Activated T-helper 1 cell treated with anti-CD3 and anti-CD28 coated beads, Interleukin-12 subunit alpha, Interleukin-12 subunit beta, Interleukin-2, Interleukin-4 antibody, amounts not matched to agents 30 ng/mL and 10 ng/mL and 1 ng/mL, durations not matched to agents 14 hours and 24 hours and 36 hours (primary cell): ENCODE measurements at places on chromosomes 5 and 9. TPM values are rescaled to one million over a fixed set of nuclear protein-coding genes. Genes with fewer than 3 reads are reported as not detected.

Gene RABEPK
- 32.8 and 33.1 TPM in 2 replicates for total RNA-seq

DNA sequence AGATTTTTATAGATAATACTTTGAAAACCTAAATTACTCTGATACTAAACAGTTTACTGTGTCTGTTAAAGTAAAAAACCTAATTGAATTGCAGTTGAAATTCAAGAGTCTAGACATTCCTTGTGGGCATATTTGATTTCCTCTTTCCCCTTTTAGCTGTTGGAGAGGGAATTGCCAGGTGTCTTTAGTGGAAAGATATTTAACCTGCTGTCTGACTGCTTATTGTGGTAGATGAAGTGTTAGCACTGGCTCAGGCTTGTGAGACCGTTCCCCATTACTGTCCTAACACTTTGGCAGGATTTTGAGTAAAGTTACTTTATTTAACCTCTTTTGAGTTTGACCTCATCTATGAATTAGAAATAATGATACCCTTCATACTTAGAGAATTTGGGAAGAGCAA lies 16.4 kb downstream of the MAP3K1 start:
- H3K27ac ChIP-seq, result no peak overlapping the region
- peaks cover 88% of the 10 kb centered on the region for H3K4me1 ChIP-seq
- no peak for DNase-seq
- H3K27me3 ChIP-seq, result no peaks in the 10 kb centered on the region
- no peak overlapping the region for H3K4me3 ChIP-seq
- peaks cover 6% of the 10 kb centered on the region for H3K36me3 ChIP-seq

GRCh38 chr5:173922527-173922926 lies 34.4 kb downstream of the CPEB4 start:
- no peak overlapping the region for H3K4me3 ChIP-seq
- no peak for DNase-seq
- peaks cover 7% of the 10 kb centered on the region for H3K4me1 ChIP-seq
- H3K27me3 ChIP-seq, result no peaks in the 10 kb centered on the region
- H3K36me3 ChIP-seq, result no peaks in the 10 kb centered on the region

DNA sequence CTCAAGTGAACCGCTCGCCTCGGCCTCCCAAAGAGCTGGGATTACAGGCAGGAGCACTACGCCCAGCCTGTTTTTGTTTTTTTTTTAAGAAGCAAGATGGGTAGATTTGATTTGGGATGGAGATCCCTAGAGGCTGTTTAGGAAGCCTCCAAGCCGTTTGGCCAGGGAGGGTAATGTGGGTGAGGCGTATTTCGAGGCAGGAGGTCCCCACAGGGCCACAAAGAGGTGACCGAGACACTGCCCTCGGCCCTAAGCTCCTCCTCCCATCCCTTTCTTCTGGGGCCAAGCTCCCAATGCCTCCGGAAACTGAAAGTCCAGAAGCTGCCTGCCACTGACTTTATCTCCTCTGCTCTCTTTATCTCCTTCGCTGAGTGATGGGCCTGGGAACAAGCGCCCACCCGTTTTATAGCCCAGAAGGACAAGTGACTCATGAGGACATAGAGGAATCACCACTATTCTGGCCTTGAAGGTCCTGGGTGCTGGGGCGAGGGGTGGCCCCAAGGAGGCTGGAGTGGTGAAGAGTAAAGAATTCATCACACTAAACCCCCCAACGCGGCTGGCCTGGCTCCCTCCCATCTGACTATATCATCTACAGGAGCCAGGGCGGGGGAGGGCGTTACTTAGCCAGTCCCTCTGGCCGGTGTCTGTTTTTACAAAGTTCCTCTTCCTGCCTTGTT lies 2.0 kb upstream of the RALGDS start:
- DNase-seq, result no peak

GRCh38 chr9:23682891-23683431 lies 143.1 kb downstream of the ELAVL2 start:
- DNase-seq, result no peak
- H3K27ac ChIP-seq, result no peak overlapping the region
- H3K4me1 ChIP-seq, result no peaks in the 10 kb centered on the region
- no peaks in the 10 kb centered on the region for H3K36me3 ChIP-seq

- no peaks in the 10 kb centered on the region for H3K36me3 ChIP-seq
- no peak overlapping the region for H3K27ac ChIP-seq
- H3K27me3 ChIP-seq, result peaks cover 8% of the 10 kb centered on the region
- no peak overlapping the region for H3K4me3 ChIP-seq
- peaks cover 7% of the 10 kb centered on the region for H3K4me1 ChIP-seq
These were observed 19.5 kb upstream of the ARSI start for GRCh38 chr5:150322202-150322601.

Gene GMCL2
- total RNA-seq, result not detected in 2 replicates

- no peaks in the 10 kb centered on the region for H3K36me3 ChIP-seq
- DNase-seq, result no peak
- H3K4me1 ChIP-seq, result no peaks in the 10 kb centered on the region
- H3K4me3 ChIP-seq, result no peak overlapping the region
These were observed 61.8 kb downstream of the CHSY3 start for GRCh38 chr5:129966071-129966470.

Gene CMBL
- 0.20 and 0.29 TPM in 2 replicates for total RNA-seq

DNA sequence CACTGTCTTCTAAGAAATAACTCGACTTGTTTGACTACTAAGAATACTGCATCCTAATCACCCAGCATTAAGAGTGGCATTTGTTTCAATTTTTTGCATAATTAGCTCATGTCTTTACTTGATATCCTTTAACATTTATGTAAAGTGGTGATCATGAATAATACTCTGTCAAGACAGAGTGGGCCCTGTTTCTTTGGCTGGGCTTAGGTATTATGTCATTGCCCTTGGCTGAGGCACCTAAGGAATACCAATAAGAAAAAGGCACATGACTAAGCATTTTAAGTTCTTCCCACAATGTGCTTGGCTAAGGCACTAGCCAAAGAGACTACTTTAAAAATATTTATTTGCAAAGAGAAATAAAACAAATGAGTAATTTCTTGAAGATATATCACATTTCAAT lies 308.1 kb downstream of the CTNND2 start:
- H3K27me3 ChIP-seq, result no peaks in the 10 kb centered on the region
- no peak for DNase-seq
- no peaks in the 10 kb centered on the region for H3K36me3 ChIP-seq
- no peak overlapping the region for H3K4me3 ChIP-seq
- H3K4me1 ChIP-seq, result no peaks in the 10 kb centered on the region

Gene DOCK8
- 120 and 122 TPM in 2 replicates for total RNA-seq

- no peak overlapping the region for H3K27ac ChIP-seq
- no peak overlapping the region for H3K4me3 ChIP-seq
- peaks cover 4% of the 10 kb centered on the region for H3K36me3 ChIP-seq
- peaks cover 3% of the 10 kb centered on the region for H3K27me3 ChIP-seq
- DNase-seq, result no peak
- H3K4me1 ChIP-seq, result peaks cover 14% of the 10 kb centered on the region
These were observed 25.4 kb downstream of the SOX30 start for GRCh38 chr5:157626831-157627230.

DNA sequence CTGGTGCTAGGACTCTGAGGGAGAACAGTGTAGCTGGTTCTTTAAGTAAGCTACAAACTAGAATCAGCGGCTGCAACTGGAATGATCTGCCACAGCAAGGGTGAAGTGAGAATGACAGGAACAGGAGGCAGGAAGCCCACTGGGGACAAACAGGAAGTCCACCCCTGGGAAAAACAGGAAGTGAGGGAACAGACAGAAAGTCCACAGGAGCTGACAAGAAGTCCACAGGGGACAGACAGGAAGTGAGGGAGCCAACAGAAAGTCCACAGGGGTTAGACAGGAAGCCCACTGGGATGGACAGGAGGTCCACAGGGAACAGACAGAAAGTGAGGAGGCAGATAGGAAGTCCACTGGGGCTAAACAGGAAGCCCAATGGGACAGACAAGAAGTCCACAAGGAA lies 15.5 kb downstream of the ADAMTS16 start:
- no peak overlapping the region for H3K4me3 ChIP-seq
- H3K36me3 ChIP-seq, result no peaks in the 10 kb centered on the region
- no peaks in the 10 kb centered on the region for H3K27me3 ChIP-seq
- DNase-seq, result no peak
- H3K27ac ChIP-seq, result no peak overlapping the region

Gene FREM1
- not detected in 2 replicates for total RNA-seq

DNA sequence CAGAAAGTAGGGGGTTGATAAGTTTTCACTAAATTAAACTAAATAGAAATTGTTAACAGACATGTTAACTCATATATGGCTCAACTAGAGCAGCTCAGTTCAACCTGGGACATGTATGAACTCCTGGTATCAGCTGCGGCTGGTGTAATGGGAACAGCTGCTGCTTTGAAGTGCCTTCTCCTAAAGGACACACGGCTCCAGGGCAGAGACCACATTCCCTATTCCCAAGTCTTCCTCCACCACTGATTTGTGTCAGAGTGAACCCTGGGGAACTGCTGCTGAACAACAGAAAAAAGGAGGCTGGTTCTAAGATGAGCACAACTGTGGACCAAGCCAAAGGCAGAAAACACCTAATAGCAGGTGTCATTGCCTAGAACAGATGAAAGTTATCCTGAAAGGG lies 71.1 kb downstream of the MAPKAP1 start:
- DNase-seq, result no peak
- H3K4me3 ChIP-seq, result no peak overlapping the region
- H3K4me1 ChIP-seq, result peaks cover 55% of the 10 kb centered on the region
- H3K27ac ChIP-seq, result peak overlapping the region; percentile 6

Gene SPRY4
- 1.7 and 2.4 TPM in 2 replicates for total RNA-seq

DNA sequence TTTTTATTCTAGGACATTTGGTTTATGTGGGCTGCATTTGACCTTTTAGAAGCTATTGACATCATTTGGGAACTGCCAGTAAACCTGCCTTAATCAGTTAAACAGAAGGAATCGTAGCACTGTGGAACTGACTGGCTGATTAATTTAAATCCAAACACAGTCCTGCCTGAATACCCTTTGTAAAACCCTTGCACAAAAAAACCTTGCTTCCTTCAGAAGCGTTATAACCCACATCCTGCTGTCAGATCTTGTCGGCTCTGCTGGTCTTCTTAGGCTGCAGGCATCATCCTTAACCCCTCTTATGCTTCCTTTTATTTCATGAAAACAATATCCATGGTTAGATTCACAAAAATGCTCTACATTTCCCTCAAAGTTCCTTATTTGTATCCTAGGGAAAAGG lies 46.3 kb downstream of the PAM start:
- peaks cover 12% of the 10 kb centered on the region for H3K36me3 ChIP-seq
- peak; percentile 20 for DNase-seq
- peaks cover 49% of the 10 kb centered on the region for H3K4me1 ChIP-seq
- H3K4me3 ChIP-seq, result no peak overlapping the region

DNA sequence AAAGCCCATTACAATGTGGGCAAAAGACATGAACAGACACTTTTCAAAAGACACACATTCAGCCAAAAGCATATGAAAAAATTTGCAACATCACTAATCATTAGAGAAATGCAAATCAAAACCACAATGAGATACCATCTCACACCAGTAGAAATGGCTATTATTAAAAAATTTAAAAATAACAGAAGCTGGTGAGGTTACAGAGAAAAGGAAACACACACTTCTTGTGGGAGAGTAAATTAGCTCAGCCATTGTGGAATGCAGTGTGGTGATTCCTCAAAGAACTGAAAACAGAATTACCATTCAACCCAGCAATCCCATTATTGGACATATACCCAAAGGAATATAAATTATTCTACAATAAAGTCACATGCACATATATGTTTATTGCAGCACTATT lies 585.2 kb upstream of the TUSC1 start:
- no peaks in the 10 kb centered on the region for H3K4me1 ChIP-seq
- H3K4me3 ChIP-seq, result no peak overlapping the region
- H3K27ac ChIP-seq, result no peak overlapping the region
- no peaks in the 10 kb centered on the region for H3K27me3 ChIP-seq
- H3K36me3 ChIP-seq, result no peaks in the 10 kb centered on the region

DNA sequence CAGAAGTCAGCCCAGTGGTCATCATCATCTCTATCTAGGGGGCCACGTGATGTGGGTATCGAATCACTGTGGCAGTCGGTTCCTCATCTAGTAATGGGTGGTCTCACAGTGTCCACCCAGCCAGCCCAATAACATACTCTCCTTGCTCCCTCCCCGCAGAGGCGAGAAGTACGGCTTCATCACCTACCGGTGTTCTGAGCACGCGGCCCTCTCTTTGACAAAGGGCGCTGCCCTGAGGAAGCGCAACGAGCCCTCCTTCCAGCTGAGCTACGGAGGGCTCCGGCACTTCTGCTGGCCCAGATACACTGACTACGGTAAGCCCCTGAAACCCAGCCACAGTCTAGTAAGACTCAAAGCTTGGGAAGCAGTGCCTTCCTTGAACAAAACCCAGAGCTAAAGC lies 99.0 kb downstream of the PDE6A start:
- H3K27me3 ChIP-seq, result no peaks in the 10 kb centered on the region
- peaks cover 13% of the 10 kb centered on the region for H3K36me3 ChIP-seq
- DNase-seq, result no peak
- no peak overlapping the region for H3K27ac ChIP-seq

Gene XRCC4
- total RNA-seq, result 10.2 and 11.2 TPM in 2 replicates

DNA sequence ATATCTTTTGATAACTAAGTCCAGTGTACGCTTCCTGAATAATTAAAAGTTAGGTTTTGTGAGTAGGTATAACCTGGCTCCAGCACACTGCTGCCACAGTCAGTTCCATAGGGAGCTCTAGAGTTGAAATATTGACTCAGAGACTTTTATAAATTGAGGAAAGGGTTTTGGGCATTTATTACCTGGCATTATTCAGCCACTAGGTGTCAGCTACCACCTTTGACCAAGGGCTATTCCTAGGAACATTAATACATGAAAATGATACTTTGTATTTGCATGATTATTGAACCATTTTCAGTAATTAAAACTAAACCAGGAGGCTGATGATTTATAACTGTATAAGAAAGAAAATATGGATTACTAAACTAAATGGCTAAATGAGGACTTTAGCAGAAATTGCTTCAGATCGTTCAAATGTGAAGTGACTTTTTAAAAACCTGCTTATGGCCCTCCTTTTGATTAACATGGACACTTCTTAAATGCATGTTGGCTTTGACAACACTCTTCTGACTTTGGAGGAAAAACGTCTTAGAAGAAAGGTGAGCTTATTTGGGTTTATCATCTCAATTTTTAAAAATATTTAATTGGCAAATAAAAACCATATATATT lies 83.0 kb downstream of the SMC2 start:
- H3K27ac ChIP-seq, result no peak overlapping the region
- H3K36me3 ChIP-seq, result no peaks in the 10 kb centered on the region
- H3K27me3 ChIP-seq, result peaks cover 4% of the 10 kb centered on the region
- H3K4me3 ChIP-seq, result no peak overlapping the region

GRCh38 chr5:4374866-4375265 lies 765.3 kb upstream of the ADAMTS16 start:
- no peak overlapping the region for H3K4me3 ChIP-seq
- no peaks in the 10 kb centered on the region for H3K36me3 ChIP-seq
- H3K27me3 ChIP-seq, result no peaks in the 10 kb centered on the region
- H3K27ac ChIP-seq, result no peak overlapping the region
- no peak for DNase-seq

GRCh38 chr9:120985819-120986222 lies 59.2 kb upstream of the TRAF1 start:
- no peaks in the 10 kb centered on the region for H3K36me3 ChIP-seq
- no peaks in the 10 kb centered on the region for H3K4me1 ChIP-seq
- H3K27me3 ChIP-seq, result peaks cover 20% of the 10 kb centered on the region
- no peak overlapping the region for H3K27ac ChIP-seq
- H3K4me3 ChIP-seq, result no peak overlapping the region

Gene RNF20
- 39.3 and 45.9 TPM in 2 replicates for total RNA-seq

- H3K27me3 ChIP-seq, result no peaks in the 10 kb centered on the region
- H3K4me3 ChIP-seq, result no peak overlapping the region
- DNase-seq, result no peak
- no peaks in the 10 kb centered on the region for H3K36me3 ChIP-seq
These were observed 109.4 kb upstream of the DMRTA1 start for GRCh38 chr9:22337261-22337660.

- no peaks in the 10 kb centered on the region for H3K4me1 ChIP-seq
- no peak overlapping the region for H3K4me3 ChIP-seq
- DNase-seq, result no peak
- H3K36me3 ChIP-seq, result no peaks in the 10 kb centered on the region
- H3K27ac ChIP-seq, result no peak overlapping the region
These were observed 363.5 kb downstream of the NDUFS4 start for GRCh38 chr5:53923961-53924360.
